ENCODE measurements at places on chromosomes 7 and 10. TPM values are rescaled to one million over a fixed set of nuclear protein-coding genes. Genes with fewer than 3 reads are reported as not detected.

The SLC26A5 gene
- 0.17 TPM for polyA plus RNA-seq

The ADRA2A gene
- 4.1 TPM for polyA plus RNA-seq

The CABCOCO1 gene
- polyA plus RNA-seq = 3.1 TPM

The PLEKHA8 gene
- polyA plus RNA-seq = 18.0 TPM

DNA sequence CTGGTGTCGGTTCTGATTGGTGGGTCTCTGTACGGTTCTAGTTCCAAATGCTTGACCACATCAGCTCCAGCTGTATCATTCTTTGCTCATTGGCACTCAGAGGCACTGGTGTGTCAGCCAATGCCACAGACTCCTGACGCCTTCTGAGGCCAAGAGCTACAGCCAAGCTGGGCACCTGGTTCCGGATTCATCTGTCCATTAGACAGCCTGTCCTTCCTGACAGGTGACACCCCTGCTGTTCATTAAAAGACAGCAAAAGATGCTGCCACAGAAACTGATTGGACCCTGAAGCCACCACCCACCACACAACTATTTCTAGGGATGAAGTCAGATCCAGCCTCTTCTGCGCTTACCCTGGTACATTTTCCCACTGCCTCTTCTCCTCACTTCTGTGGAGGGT lies 35.6 kb downstream of the COL13A1 start:
- no peak for DNase-seq

- DNase-seq = no peak
Observed at GRCh38 chr7:14305233-14305866, 315.9 kb upstream of the ETV1 start.

GRCh38 chr7:44293561-44294324 lies 31.7 kb downstream of the CAMK2B start:
- DNase-seq = no peak

DNA sequence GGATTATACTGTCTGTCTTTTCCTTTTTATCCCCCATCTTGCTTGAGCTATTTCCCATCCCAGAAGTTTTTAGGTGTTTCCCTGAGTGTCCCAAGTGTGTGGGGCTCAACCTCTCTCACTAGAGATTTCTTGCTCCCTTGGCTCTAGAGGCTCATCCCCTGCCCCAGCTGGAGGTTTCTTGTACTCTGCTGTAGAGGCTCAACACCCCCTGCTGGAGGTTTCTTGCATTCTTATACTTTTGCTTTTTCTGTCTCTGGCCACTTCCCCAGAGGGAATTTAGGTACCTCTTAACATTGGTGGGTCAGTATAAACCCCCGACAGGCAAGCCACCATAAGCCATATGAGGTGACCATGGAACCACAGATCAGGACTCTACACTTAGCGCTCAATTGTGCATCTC lies 114.2 kb upstream of the FAM3C start:
- DNase-seq = no peak

GRCh38 chr7:19749658-19750057 lies 23.8 kb downstream of the TMEM196 start:
- DNase-seq = no peak

Data from right renal pelvis (tissue), 4 donors.